ENCODE measurements at places on chromosomes 2 and 18.

DNA sequence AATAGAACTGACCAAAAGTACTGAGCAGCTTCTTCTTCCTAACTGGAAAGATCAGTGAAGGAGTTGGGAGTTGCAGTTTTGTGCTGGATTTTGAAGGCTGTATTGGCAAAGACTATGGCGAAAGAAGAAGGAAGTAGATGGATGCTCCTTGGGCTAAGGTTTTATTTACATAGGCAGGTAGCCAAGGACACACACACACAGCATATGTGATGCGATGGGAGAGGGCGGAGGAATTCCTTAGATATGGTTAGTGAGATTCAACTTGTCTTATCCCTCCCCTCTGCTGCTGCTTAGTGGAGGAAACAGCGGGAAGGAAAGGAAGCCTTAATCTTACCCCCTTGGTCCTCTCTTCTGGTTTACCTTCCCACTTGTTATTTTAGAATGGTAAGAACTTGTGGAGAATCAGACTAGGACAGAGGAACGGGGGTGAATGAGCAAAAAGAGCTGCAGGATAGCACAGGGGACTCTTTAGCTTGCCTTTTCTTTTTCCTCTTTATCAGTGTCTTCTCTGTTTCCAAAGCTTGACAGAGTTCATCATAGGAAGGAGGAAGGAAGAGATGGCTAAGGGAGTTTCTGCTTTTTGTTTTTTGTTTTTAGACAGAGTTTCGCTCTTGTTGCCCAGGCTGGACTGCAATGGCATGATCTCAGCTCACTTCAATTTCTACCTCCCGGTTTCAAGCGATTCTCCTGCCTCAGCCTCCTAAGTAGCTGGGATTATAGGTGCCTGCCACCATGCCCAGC lies 87.9 kb downstream of the OSBPL6 start:
- DNase-seq: no peak

DNA sequence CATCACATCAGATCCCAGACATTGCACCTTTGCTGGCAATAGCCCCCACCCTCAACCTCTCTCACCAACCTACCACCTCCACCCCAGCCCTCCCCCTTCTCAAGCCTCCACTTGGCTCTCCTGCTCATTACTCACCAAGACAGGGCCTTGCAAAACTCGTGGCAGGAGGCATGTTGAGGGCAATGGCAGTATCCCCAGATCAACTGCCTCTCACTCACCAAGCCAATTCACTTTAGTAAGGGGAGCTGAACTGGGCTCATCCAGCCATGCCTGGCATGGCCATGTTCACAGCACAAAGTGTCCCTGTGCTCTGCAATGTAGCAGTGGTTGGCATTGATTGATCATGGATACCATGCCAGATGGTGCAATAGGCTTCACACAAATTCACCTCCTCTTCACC lies 46.3 kb upstream of the TEX51 start:
- no peak for DNase-seq

- no peak for DNase-seq
Observed at GRCh38 chr2:151498178-151498577, 88.5 kb downstream of the RIF1 start.

- no peak for DNase-seq
Observed at GRCh38 chr2:215658635-215659305, 222.9 kb upstream of the FN1 start.

DNA sequence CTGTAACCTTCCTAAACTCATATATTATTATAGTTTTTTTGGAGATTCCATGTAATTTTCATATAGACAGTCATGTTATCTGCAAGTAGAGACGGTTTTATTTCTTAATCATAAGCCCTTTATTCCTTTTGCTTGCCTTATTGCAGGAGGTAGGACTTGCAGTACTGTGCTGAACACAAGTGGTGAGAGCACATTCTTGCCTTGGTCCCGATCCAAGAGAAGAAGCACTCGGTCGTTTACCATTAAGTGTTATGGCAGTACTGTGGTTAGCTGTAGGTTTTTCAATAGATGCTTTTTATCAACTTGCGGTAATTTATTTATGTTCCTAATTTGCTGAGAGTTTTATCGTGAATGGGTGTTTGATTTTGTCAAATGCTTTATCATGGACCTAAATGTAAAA lies 305.7 kb downstream of the DYSF start:
- DNase-seq: no peak

GRCh38 chr2:240523451-240524281 lies 34.1 kb downstream of the ANKMY1 start:
- no peak for DNase-seq

DNA sequence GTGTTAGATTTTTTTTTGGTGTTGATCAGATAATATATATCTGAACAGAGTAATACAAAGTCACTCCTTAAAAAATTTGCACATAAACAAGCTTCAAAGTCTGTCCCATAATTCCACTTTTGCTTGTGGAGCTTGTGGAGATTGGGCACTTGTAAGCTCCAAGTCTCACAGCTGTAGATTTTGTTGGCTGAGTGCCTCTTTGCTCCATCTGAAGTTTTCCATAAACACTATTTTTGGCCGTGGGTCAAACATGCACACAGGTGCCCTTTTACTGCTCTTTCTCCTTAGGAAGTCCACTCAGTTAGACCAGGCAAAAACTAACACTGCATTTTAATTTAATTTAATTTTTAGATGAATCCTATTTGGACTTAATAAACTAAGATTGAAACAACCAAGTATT lies 3.6 kb upstream of the KCNJ13 start:
- DNase-seq: no peak

DNA sequence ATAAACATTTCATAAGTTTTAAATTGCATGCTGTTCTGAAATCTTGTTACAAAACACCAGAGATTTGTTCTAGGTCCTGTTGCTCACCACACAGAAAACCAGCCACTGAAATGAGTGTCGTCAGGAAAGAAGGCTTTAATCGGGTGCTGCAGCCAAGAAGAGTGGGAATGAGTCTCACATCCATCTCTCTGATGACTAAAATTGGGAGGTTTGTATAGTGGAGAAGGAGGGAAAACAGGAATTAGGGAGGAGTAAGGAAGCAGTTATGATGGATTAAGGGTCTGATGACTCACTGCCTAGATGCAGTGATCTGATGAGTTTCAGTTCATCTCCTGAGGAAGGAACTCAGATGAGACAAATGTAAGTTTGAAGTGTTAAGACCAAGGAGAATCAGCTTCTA lies 42.1 kb upstream of the GPR39 start:
- no peak for DNase-seq

GRCh38 chr2:84940088-84940470 lies 30.9 kb upstream of the KCMF1 start:
- DNase-seq: no peak

DNA sequence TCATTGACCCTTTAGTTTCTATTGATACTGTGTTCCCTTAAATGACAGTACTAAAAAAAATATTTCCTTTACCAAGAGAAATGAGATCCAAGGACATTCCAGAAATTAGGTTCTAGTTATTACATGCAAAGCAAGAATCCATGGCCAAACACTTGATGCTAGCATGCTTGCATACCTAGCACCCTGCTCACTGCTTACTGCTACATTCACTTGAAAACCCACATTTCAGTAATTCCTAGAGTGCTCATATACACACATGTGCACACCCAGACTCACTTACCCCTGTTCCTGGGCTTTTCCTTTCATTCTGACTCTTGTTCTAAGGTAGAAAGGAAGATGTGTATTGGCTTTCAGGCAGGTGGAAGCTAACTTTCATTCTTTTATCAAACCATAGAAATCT lies 395.9 kb downstream of the THSD7B start:
- DNase-seq: no peak
